Uterus (tissue), 4 donors: ENCODE measurements at places on chromosomes 3 and 15. TPM values are rescaled to one million over a fixed set of nuclear protein-coding genes. Genes with fewer than 3 reads are reported as not detected.

RASA2 gene
- 42.1 TPM for total RNA-seq

MYO5C gene
- total RNA-seq: 35.3 TPM

MANF gene
- total RNA-seq: 60.6 TPM

GPR27 gene
- total RNA-seq: 9.7 TPM

RNU5B-1 gene
- total RNA-seq: not detected

ADAMTSL3 gene
- 7.9 TPM for total RNA-seq

TRIM69 gene
- 15.3 TPM for total RNA-seq

TOPAZ1 gene
- total RNA-seq: not detected

SCG3 gene
- total RNA-seq: not detected

MLH1 gene
- total RNA-seq: 27.7 TPM

KBTBD13 gene
- total RNA-seq: not detected

FETUB gene
- not detected for total RNA-seq

COMMD2 gene
- 15.6 TPM for total RNA-seq

CRABP1 gene
- not detected for total RNA-seq

IL17RC gene
- total RNA-seq: 41.1 TPM

DNA sequence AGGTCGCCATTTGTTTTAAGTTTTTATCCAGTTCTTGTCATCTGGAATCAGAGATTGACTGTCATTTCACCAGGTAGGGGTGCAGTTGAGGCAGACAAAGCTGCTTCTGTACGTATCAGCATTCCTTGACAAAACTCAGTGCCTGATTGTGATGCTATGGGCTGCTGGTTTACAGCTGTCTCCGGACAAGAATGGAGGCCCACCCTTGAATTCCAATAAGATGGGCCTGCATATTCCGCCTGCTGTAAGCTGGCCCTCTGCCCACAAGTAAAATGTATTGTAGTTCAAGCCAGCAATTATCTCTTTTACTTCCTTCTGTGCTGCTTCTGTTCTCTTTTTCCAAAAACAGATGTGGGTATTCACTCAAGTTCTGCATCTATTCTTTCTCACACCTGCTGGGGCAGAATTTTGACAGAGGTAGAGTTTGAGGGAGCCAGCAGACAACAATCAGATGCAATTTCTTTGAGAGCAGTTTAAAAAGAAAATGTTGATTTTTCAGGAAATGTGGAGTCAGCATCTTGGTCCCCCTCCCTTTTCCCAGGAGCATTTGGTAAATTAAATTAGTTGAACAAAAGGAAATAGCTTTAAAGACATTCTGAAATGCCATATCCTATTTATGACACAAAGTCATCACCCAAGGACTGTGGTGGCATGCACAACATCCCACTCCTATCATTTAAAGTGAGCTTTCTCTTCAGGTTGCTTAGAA lies 53.5 kb downstream of the IQCH start:
- H3K36me3 ChIP-seq: no peaks in the 10 kb centered on the region
- no peak overlapping the region for H3K27ac ChIP-seq
- no peak for DNase-seq
- H3K4me3 ChIP-seq: no peak overlapping the region

DNA sequence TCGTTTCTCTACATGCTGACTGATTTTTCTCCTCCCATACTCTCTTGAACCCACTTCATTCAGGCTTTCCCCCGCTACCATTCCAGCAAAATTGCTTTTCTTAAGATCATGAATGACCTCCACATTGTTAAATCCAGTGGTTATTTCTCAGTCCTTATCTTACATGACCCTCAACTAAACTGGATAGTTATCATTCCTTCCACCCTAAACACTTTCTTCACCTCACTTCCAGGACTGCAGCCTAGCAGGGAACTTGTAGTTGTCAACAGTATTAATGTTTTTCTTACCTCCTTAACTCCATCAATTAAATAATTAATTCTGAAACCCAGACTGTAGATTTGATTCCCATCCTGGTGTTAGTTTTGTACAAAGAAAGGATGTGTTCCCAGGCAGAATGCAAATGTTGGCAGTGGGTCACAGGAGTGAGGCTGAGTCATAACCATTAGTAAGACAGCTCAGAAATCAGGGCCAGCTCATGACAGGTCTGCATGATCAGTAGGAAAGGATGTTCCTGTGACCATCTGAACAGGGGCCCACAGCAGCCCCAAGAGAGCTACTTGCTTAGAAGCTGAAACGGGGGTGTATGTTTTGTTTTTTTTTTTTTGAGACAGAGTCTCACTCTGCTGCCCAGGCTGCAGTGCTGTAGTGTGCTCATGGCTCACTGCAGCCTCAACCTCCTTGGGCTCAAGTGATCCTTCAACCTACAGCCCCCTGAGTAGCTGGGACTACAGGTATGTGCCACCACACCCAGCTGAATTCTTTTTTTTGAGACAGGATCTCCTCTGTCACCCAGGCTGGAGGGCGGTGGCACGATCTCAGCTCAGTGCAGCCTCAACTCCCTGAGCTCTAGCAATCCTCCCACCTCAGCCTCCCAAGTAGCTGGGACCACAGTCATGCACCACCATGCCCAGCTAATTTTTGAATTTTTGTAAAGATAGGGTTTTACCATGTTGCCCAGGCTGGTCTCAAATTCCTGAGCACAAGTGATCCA lies 9.1 kb downstream of the BCL2L10 start:
- DNase-seq: peak; percentile 93
- no peak overlapping the region for H3K4me3 ChIP-seq
- peak overlapping the region; percentile 71 for H3K27ac ChIP-seq
- H3K27me3 ChIP-seq: no peaks in the 10 kb centered on the region
- H3K4me1 ChIP-seq: peaks cover 10% of the 10 kb centered on the region

- no peak for DNase-seq
- peak overlapping the region; percentile 89 for H3K27ac ChIP-seq
- H3K4me1 ChIP-seq: peaks cover 7% of the 10 kb centered on the region
- no peaks in the 10 kb centered on the region for H3K27me3 ChIP-seq
- no peaks in the 10 kb centered on the region for H3K36me3 ChIP-seq
- peak overlapping the region; percentile 91 for H3K4me3 ChIP-seq
These were observed 1.4 kb downstream of the U2SURP start for GRCh38 chr3:143002727-143003126.

DNA sequence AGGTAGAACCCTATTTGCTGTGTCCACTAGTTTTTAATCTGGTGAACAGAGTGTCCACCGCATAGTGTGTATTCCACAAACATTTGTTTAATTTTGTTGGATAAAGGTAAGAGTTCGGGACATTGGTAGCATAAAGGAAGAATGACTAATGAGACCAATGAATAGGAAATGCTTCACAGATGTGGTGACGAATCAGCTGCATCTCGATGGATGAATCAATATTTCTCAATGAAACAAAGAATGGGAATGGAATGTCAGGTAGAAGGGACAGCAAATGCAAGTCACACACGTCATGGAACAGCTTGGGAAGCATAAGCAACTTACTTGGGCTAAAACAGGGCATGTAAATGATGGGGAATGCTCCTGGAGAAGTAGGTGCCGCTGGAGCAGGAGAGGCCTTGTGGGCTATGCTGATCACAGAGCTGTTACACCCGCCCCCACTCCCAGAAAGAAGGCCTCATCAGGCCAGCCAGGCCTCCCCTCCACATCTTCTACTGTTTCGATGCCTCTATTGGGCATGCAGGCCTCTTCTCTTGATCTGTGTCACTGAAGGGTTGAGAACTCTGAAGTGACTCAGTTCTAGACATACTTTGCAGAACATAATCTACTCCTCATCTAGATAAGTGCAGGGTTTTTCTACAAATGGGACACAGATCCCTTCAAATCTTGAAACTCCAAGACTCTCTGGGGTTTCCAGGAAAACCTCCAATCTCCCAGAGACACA lies 120.0 kb upstream of the GADL1 start:
- no peaks in the 10 kb centered on the region for H3K4me1 ChIP-seq
- H3K36me3 ChIP-seq: no peaks in the 10 kb centered on the region
- H3K27ac ChIP-seq: no peak overlapping the region
- DNase-seq: no peak
- H3K4me3 ChIP-seq: no peak overlapping the region

GRCh38 chr3:118231578-118231977 lies 803.1 kb downstream of the IGSF11 start:
- no peak overlapping the region for H3K4me3 ChIP-seq
- no peak for DNase-seq
- no peaks in the 10 kb centered on the region for H3K4me1 ChIP-seq
- no peaks in the 10 kb centered on the region for H3K27me3 ChIP-seq
- H3K36me3 ChIP-seq: no peaks in the 10 kb centered on the region

GRCh38 chr3:150216041-150216811 lies 191.9 kb upstream of the TSC22D2 start:
- no peak for DNase-seq
- no peaks in the 10 kb centered on the region for H3K4me1 ChIP-seq
- H3K27me3 ChIP-seq: no peaks in the 10 kb centered on the region

DNA sequence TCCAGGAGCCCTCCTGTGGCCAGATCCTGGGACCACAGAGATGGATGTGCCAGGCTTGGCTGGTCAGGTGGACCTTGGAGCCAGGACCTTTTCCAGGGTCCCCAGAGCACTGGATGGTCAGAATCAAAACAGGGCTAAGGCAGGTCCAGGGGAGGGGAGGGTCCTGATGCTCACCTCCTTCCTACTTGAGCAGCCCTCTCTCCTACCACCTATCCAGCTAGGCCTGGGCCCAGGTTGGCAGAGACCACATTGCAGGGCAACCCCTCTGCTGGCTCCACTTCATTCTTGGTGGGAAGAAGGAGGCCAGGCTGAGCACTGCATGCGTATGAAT lies 28.5 kb upstream of the SFMBT1 start:
- H3K27me3 ChIP-seq: no peaks in the 10 kb centered on the region
- DNase-seq: peak; percentile 11
- H3K27ac ChIP-seq: no peak overlapping the region
- H3K4me3 ChIP-seq: no peak overlapping the region

DNA sequence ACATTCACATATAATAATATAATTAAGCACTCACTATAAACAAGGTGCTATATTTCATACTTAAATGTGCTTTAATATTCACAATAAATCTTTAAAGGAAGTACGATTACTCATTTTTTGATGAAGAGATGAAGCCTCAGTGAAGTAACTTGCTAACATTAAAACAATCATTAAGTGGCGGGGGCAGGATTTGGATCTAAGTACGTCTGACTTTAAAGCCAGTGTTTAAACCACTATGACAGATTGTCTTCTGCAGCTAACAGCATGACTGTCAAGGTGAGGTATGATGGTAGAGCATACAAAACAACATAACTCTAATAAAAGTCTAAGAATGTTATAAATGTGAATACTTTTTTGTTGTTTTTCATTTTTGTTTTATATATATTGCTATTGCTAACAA lies 862.1 kb downstream of the ROBO1 start:
- H3K27ac ChIP-seq: no peak overlapping the region
- no peaks in the 10 kb centered on the region for H3K27me3 ChIP-seq
- H3K4me3 ChIP-seq: no peak overlapping the region
- DNase-seq: no peak
- H3K36me3 ChIP-seq: no peaks in the 10 kb centered on the region

GRCh38 chr3:113649174-113649845 lies 47.1 kb downstream of the USF3 start:
- H3K4me3 ChIP-seq: no peak overlapping the region
- DNase-seq: no peak
- H3K36me3 ChIP-seq: no peaks in the 10 kb centered on the region

DNA sequence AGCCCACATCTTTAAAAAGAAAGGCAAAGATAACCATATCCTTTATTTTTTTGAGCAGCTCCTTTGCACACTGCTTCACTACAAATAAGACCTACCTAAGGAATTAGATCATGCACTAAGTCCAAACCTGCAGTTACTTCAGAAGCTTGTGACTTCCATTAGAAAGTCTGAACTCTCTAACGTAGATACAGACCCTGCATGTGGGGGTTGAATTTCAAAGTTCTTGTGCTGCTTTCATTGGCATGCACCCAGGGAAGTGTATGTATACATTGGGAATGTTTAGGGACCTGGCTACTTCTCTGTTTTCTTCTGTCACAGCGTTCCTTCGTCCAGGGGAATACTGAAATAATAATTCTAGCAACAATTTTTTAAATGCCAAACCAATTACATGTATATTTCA lies 185.2 kb upstream of the IL12A start:
- no peak overlapping the region for H3K27ac ChIP-seq
- DNase-seq: no peak
- H3K27me3 ChIP-seq: no peaks in the 10 kb centered on the region
- H3K4me1 ChIP-seq: no peaks in the 10 kb centered on the region
- H3K36me3 ChIP-seq: no peaks in the 10 kb centered on the region
- no peak overlapping the region for H3K4me3 ChIP-seq

DNA sequence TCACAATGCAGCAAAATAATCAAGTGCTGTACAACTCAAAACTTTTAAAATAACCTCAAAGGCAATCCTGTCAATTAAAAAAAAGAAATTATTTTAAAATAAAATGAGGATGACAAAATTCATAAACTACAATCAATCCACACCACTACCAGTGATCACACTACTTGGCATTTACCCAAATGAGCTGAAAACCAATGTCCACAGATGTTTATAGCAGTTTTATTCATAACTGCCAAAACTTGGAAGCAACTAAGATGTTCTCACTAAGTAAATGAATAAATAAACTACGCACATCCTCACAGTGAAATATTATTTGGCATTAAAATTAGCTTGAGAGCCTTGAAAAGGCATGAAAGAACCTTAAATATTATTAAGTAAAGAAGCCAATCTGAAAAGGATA lies 121.3 kb downstream of the STAG1 start:
- H3K27me3 ChIP-seq: no peaks in the 10 kb centered on the region
- no peak overlapping the region for H3K4me3 ChIP-seq
- H3K27ac ChIP-seq: no peak overlapping the region

- no peaks in the 10 kb centered on the region for H3K4me1 ChIP-seq
- no peaks in the 10 kb centered on the region for H3K36me3 ChIP-seq
- no peaks in the 10 kb centered on the region for H3K27me3 ChIP-seq
These were observed 254.7 kb downstream of the NR1D2 start for GRCh38 chr3:24199775-24200247.

- no peak for DNase-seq
- H3K4me3 ChIP-seq: no peak overlapping the region
- no peaks in the 10 kb centered on the region for H3K4me1 ChIP-seq
- no peaks in the 10 kb centered on the region for H3K27me3 ChIP-seq
- no peaks in the 10 kb centered on the region for H3K36me3 ChIP-seq
- H3K27ac ChIP-seq: no peak overlapping the region
These were observed 173.6 kb downstream of the UBE2E2 start for GRCh38 chr3:23376516-23377248.

DNA sequence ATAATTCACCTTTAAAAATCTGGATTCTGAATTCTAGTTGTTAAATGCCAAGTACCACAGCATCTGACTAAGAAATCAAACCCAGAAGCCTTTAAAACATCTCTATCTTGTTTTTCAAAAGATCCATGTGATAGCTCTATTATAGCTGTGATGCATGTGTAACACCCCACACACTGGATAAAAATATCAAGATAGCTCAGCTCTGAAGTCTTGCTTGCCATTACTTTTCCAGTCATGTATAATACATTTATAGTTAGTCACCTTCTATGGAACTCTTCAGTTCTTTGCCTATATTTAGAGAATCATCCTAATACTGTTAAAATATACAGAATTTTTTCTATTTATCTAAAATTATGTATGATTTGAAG lies 11.6 kb downstream of the ARPP19 start:
- no peak for DNase-seq
- no peaks in the 10 kb centered on the region for H3K36me3 ChIP-seq
- no peaks in the 10 kb centered on the region for H3K27me3 ChIP-seq
- H3K4me1 ChIP-seq: no peaks in the 10 kb centered on the region

GRCh38 chr3:150589759-150590158 lies 13.4 kb upstream of the SELENOT start:
- no peaks in the 10 kb centered on the region for H3K27me3 ChIP-seq
- no peak overlapping the region for H3K27ac ChIP-seq
- H3K36me3 ChIP-seq: no peaks in the 10 kb centered on the region

GRCh38 chr3:42266085-42266484 lies at the start of gene CCK:
TSS of gene CCK (minus strand) at chr3:42266185. CDS start at chr3:42263630, 2,555 bp downstream.
- H3K36me3 ChIP-seq: no peaks in the 10 kb centered on the region
- no peak for DNase-seq
- no peak within 1 kb of the TSS for H3K27ac ChIP-seq
- H3K4me1 ChIP-seq: no peaks in the 10 kb centered on the region
